Stimulated activated CD4-positive, alpha-beta T cell treated with anti-CD3 and anti-CD28 coated beads, TNF-alpha, amount 100 ng/mL, for 48 hours (primary cell): ENCODE measurements at places on chromosomes 5 and 9.
A peak's percentile ranks its signal among the peaks of the same experiment; 100 is the strongest.

DNA sequence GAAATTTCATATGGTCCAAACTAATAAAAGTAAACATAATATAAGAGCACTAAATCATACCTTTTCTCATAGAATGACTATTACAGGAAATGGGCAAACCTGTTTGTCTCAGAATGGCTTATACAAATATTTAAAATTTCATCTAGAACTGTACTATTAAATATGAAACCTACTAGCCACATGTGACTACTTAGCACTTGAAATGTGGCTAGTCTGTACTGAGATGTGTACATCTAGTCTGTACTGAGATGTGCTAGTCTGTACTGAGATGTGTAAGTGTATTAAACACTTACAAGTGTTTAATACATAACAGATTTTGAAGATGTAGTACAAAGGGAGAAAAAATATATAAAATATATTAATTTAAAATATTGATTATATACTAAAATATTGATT is 22.4 kb downstream of the ABITRAM start:
- DNase-seq, result no peak

- DNase-seq, result no peak
Observed at GRCh38 chr5:178240766-178241165, 8.2 kb upstream of the PHYKPL start.

- no peak for DNase-seq
Observed at GRCh38 chr9:96599298-96599697, 20.3 kb downstream of the CDC14B start.

DNA sequence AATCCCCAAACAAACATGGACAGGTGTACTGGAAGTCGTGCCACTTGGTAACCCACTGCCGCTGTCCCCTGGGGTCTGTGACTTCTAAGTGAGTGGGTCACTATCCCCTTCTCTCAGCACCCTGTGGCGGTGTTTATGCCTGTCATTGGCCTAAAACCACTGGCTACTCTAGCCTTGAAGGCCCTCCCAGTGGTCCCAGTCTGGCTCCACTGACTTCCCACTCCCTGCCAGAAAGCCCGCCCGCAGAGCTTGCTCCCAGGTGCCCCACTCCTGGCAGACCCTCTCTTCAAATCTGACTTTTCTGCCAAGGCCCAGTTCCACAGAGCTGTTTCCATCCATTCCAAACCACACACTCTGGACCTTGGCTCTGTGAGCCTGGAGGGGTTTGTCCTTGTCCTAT is 274.5 kb downstream of the HSPA4 start:
- no peak for DNase-seq

DNA sequence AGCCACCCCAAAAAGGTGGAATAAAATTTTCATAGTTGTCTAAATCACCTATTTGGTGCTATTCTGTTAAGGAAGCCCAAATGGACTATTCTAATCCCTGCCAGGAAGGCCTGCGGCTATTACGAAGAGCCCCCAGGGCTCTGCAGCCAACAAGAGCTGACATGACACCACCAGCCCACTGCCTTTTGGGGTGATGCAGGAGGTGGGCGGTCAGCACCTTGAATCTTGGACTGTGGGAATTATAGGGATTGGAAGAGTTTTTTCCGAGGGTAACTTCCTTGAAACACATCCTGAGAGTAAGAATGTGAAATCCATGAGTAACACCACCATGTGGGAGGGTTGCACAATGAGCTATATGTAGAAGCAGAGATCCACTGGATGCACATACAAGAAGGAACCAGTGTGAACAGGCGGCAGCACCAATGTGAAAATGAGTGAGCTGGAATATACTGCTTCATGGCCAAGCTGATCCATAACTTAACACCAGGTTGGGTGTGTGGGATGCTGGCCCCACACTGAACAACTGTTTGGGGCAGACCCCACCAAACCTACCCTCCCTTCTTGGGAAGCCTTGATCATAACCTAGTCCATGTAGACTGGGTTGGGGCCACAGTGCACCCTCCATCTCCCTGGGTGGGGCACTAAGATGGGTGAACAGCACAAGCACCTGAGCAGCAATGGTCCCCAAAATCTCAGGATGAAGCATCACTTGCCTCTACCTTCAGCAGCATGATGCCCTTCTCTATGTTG is 239.0 kb downstream of the FSTL4 start:
- no peak for DNase-seq

DNA sequence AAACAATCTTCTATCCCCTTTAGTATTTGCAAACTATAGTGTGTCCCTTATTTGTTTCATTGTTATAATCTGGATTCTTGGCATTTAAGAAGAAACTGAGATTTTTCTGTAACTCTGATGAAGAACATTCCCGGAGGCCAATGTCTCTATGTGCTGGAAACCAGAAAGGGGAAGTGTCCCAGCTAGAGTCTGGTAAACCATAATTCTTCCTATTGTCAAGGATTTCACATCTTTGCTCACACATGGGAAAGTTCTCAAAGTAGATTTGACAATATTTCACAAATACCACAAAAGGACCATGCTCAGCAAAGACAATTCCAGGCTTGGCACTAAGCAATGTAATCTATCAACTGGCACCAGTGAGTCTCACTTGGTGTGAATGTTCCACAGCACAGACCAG is 146.8 kb downstream of the MUSK start:
- DNase-seq, result no peak

GRCh38 chr5:192970-193831 is 1.9 kb downstream of the LRRC14B start:
- DNase-seq, result no peak

- no peak for DNase-seq
Observed at GRCh38 chr5:72233835-72234234, 86.2 kb downstream of the MRPS27 start.

- no peak for DNase-seq
Observed at GRCh38 chr9:414595-414994, 199.9 kb downstream of the DOCK8 start.

DNA sequence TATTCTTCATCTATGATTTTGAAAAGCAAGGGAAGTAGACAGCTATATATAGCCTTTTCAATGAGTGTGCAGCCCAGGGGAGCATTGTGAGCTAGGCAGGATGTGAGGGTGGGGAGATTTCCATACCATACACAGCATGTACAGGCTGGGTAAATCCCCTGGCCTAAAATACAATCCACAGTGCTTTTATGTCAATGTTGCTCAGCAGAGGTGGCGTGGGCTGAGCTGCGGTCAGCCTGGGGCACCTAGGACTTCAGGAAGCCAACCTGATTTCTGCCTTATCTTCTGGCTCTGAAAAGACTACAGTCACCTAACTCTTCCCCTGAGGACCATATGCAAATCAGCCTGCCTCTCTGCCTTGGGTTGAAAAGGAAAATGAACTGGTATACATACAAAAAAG is 6.3 kb upstream of the GARIN3 start:
- peak; percentile 83 for DNase-seq

GRCh38 chr9:124894741-124895170 is 32.8 kb downstream of the ARPC5L start:
- no peak for DNase-seq

- DNase-seq, result no peak
Observed at GRCh38 chr5:173574983-173575382, 41.5 kb downstream of the BOD1 start.

- no peak for DNase-seq
Observed at GRCh38 chr5:14182761-14183160, 39.6 kb downstream of the TRIO start.

- no peak for DNase-seq
Observed at GRCh38 chr5:51838459-51838858, 455.2 kb downstream of the ISL1 start.

- DNase-seq, result no peak
Observed at GRCh38 chr9:4662989-4663792, 1.1 kb downstream of the PLPP6 start.

GRCh38 chr5:125171641-125172040 is 425.2 kb upstream of the ZNF608 start:
- DNase-seq, result no peak

GRCh38 chr9:86794391-86795046 is 152.8 kb downstream of the GAS1 start:
- no peak for DNase-seq

DNA sequence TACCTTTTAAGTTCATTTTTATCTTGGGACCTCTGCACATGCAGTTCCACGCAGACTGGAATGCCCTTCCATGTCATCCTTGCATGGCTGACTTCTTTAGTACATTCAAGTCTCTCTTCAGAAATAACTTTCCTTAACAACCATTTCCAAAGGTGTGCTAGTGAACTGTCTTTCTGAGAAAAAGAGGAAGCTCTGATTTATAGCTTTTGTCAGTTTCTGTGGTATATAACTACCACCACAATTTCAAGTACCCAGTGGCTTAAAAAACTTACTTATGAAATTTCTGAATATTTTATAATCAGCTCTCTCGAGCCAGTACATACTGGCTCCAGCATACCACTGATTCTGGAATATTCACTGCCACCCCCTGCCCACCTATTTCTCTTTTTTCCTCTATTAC is 1613.8 kb downstream of the MAT2B start:
- DNase-seq, result no peak

- no peak for DNase-seq
Observed at GRCh38 chr9:134388289-134388808, 62.1 kb downstream of the RXRA start.

GRCh38 chr9:19108038-19108437 is 5.3 kb upstream of the HAUS6 start:
- no peak for DNase-seq

- DNase-seq, result no peak
Observed at GRCh38 chr5:174563899-174564298, 160.5 kb upstream of the MSX2 start.

DNA sequence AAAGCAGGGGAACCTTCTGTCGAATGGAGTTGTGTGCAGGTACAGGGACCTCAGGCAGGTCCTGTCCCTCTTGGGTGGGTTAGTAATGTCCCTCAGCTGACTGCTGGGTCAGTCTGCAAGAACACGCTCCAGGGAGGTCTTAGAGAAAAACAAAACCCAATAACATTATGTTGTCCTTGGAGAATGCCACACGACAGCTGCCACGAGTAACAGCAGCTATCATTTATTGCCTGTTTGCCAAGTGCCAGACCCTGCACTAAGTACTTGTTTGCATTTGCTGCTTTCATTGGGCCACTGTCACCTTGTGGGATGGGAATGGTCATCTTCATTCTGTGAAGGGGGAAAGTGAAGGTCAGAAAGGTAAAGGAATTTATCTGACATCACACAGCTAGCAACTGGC is 310.3 kb downstream of the SLIT3 start:
- no peak for DNase-seq

DNA sequence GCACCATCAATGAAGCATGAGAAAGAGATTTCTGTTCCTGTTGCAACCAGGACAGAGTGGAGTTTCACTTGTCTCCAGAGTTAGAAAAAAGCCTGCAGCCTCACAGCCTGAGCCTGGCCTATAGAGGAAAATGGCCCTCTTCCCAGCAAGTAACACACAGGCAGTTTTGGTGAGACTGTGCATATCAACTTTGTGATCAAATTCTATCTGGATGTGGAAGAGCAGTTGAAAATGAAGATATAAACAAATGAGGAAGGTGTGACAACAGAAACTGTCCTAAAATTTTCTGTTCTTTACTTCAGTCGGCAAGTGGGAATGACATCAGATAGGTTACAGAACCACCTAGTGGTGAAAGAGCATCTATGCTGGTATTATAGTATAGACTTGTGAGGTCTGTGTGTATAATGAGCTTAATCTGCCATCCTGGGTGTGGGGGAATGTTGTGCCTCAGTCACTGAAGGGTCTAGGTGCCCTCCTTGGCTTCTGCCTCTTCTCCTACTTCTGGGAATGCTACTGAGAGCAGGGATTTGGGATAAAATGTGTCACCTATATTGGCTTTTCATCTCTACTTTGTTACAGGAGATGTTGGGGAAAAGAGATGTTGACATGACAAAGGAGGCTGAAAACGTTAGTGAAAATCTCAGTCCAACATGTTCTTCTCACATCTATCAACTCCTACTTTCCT is 28.2 kb downstream of the YIPF5 start:
- DNase-seq, result no peak

- no peak for DNase-seq
Observed at GRCh38 chr5:93929131-93929530, 187.7 kb upstream of the POU5F2 start.

DNA sequence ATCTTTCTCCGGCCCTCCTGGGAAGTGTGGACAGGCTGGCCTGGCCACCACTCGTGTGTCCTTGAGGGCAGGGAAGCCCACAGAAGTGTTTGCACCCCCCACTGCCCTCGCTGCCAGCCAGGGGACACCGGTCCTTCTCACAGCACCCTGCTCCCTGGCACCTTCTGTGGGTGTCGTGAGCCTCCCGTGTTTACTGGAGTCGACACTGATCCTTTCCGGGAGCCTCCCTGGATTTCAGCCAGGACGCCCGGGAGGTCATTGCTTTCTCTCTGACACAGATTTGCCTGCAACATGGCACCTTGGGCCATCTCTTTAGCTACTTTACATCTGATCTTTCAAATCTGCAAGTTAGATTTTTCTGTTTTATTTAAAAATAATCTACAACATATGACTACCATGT is 120.4 kb upstream of the CACNA1B start:
- DNase-seq, result no peak
